ENCODE measurements at places on chromosomes 2 and 18.

GRCh38 chr2:29063056-29063455, 11.3 kb downstream of the PCARE start:
- no peak for DNase-seq

- DNase-seq, result no peak
These were observed 159.3 kb downstream of the SCG2 start for GRCh38 chr2:223442847-223443246.

GRCh38 chr2:127101756-127102477, 5.0 kb downstream of the BIN1 start:
- no peak for DNase-seq

DNA sequence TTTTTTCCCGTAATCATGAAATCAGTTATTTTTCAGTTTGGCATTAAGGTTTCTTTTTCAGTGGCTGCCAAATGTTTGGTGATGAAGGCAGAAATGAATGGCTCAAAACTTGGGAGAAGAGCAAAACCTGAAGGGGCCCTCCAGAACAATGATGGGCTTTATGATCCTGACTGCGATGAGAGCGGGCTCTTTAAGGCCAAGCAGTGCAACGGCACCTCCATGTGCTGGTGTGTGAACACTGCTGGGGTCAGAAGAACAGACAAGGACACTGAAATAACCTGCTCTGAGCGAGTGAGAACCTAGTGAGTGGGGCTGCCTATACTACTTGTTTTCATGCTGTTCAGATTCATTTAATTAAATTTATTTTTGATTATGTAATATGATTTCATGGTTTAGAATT, 29.2 kb upstream of the MSH2 start:
- no peak for DNase-seq

DNA sequence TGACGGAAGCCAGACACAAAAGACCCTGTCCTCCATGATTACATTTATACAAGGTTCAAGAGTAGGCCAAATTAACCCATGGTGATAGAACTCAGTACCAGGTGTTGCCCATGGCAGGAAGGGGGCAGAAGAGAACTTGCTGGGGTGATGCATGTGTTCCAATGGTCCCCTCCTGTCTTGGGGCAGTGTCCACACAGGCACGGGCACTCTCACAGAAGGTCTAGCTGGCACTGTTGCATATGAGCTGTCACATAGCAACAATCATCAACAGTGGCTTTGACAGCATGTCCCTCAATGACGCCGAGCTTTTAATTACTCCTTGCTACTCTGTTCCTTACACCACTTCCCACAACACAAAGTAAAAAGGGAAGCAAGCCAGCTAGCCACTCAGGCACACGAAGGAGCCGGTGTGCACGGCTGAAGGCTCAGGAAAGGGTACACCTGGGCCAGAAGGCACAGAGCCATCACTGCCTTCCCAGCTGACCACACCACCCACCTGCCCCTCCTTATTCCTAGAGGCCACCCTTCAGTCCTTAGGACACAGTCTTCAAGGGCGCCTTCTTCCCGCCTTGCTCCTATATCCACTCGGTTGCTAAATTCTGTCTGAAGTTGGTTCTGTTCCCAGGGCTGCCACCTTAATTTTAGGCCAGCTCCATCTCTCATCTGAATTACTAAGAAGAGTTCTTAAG, 28.9 kb downstream of the RPL31 start:
- no peak for DNase-seq

DNA sequence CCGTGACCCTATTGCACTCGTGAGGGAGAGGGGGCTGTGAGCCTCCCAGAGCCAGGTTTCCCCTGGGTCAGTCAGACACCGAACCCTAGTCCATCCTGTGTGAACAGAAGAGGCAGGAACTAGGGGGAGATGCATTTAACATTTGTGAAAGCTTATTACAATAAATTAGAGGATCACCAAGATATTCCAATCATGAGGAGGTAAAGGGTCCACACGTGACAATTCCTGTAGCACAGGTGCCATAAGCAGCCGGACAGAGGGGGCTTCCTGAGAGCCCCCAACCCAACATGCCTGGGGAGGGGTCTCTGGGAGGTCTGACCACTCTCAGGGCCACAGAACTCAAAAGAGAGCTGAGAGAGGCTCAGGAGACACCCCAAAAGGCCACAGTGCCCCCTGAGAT, 93.3 kb downstream of the KCNF1 start:
- no peak for DNase-seq

DNA sequence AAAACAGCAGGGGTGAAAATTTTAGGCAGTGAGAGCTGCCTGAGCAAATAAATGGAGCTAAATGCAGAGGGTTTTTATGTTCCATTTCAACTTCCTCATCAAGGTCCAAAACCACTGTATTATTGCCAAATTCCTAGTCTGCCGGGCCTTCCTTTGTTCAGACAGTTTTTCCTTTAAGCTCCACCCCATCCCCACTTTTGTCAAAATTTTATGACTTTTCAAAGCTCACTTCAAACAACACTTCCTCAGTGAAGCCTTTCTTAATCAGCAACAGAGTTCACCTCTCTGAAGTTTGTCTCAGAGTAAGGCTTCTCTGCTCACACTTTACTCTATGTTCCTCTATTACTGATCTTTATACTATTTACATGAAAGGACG, 81.3 kb downstream of the CERKL start:
- DNase-seq, result no peak

- no peak for DNase-seq
These were observed 111.4 kb downstream of the THNSL2 start for GRCh38 chr2:88281302-88282217.

DNA sequence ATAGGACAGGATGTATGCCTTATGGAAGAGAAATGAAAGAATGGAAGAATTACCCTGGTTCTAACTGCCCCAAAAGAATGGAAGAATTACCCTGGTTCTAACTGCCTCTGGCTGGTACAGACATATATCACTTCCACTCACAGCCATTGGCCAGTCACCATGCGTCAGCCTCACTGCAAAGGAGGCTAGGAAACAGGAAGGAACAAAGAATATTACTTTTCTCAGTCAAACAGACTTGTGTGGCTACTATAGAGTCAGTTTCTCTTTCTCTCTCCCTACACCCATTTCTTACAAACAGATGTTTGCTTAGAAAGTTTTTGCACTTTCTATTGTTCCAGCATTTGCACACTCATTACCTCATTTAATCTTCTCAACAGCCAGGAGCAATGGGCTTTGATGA, 1111.1 kb upstream of the KLHL29 start:
- no peak for DNase-seq

DNA sequence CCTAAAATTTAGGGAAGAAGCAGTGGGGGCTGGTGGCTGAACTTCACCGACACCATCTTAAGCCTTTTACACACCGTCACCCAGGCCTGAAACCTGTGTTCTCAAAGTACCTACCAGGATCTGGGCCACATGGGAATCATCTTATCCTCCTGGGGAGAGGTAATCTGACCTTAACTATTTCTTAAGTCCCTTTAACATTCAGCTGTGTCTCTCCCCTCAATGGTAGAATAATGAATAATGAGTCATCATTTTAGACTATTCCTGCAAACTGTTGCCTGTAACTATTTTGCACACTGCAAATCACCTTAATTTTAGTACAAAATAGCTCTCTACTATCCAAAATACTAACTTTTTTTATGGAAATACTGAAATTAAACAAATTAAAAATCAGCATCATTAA, 149.4 kb upstream of the KLF7 start:
- DNase-seq, result no peak

DNA sequence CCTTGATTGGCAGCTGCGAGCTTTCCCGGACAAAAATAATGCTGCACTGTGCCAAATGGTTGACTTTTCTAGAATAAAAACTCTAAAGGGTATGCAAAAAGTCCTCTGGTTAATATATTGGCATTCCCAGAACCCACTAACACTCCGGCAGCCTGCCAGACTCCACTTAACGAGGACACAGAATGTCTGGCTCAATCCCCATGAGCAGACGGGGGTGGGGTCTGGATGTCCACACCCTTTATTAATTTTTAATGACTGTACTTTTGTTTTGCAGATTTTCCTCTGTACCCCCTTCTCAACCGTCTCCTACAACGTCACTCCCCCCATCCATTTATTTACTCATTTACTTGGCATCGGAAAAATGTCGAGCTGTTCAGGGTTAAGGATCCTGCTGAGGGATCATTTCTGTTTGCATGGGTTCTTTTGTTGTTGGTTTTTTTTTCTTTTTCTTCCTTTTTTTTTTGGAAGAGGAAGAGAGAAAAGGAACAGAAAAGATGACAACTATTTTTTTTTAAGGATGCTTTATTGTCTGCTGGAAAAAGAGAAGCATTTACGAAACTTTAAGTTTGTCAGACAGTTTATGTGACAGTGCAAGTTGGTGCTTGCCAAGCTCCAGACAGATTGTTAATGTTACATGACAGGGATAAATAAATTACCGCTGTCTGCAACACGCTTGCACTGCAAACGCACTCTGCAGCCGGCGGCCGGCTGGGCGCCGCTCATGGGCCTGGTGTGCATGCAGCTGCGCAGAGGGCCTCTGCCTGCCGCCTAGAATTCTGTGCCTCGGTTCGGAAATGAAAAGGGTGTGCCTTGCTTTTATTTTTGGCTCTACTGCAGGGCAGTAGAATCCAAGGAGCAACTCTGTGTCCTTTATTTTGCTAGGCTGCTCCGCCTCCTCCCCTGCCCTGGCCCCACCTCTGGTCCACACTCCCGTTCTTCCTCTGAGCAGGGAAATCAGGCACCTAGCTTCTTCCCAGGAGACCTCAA, 3.6 kb downstream of the LDLRAD4 start:
- DNase-seq, result no peak

DNA sequence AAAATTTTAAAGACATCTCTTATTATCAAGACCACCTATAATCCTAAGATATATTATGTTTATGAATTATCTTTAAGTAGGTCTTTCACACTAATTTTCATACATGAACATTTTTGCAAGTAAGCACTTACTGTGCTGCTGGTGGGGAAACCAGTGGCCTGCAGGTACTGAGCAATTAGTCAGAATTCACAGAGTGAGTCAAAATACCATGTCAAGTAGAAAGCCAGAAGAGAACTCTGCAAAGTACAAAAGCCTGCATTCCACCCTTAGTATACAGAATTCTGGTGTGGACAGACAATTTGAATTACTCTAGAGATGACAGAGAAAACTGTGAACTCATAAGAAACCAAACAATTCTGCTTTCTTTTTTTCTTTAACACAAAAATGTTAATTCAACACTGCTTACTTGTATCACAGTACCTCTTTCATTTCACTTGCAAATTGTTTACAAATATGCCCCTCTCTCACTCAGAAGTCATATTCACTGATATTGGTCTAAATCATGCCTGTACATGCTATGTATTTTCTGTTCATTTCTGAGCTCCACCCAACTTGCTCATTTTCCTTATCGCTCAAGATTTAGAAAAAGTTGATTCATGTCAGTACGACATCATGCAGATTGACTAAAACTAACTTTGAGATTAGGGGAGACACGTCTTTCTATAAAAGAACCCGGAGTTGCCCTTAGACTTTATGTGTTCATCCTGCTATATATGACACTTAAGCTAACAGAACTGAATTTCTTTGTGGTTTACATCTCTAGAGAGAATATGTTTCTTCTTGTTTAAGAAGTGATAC, 182.9 kb downstream of the IKZF2 start:
- DNase-seq, result no peak

DNA sequence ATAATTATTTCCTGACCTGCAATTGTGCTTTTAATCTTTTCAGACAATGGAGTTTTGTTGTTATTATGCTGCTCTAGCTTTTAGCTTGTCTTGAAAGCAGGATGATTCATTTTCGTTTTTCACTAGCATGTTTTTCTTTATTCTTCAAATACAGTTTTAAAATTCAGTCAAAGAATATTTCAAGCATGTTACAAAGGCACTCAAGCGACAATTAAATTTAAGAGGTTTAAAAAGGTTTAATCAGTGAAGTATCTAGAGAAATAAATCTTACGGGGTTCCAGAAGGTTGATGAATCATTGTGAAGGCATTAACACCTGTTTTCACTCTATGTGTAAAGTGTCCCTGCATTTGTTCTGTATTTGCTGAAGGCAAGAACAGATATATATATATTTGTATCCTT, 390.7 kb upstream of the TMEFF2 start:
- DNase-seq, result no peak

- DNase-seq, result no peak
These were observed 334.0 kb upstream of the MEX3C start for GRCh38 chr18:51531501-51531900.

GRCh38 chr2:235394278-235394828, 99.5 kb upstream of the AGAP1 start:
- no peak for DNase-seq

DNA sequence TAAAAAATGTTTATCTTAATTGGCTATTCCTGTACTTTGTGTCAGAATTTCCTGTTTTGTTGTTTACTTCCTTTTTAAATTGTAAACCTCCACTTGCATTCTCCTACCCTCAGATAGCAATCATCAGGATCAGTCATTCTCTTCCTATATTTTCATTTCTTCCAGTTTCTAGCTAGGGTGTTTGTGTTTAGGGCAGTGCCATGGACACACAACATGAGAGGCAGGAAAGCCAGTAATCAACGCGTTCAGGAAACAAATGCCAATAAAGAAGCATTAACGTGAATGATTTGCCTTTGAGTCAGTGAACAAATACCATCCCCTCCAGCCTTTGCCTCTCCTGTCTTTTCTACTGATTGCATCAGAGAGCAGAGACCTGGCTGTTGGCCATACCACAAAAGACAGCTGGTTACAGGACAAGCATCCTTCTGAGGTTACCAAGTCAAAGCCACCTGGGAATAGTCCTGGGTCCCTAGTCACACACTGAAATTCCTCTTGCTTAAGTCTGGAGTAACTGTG, 56.7 kb upstream of the FHL2 start:
- no peak for DNase-seq

GRCh38 chr2:32498306-32498705, 129.5 kb upstream of the TTC27 start:
- DNase-seq, result no peak

GRCh38 chr2:130836501-130837174, at the start of gene ARHGEF4:
Gene ARHGEF4, plus strand, starts transcription at chr2:130836914. Its CDS starts 40 bp downstream, at chr2:130836954.
- DNase-seq, result no peak

- no peak for DNase-seq
These were observed 137.3 kb downstream of the TMEM131 start for GRCh38 chr2:97858442-97858841.

- no peak for DNase-seq
These were observed 8.7 kb upstream of the NGEF start for GRCh38 chr2:233021771-233022170.

- DNase-seq, result no peak
These were observed 111.5 kb downstream of the RAPGEF4 start for GRCh38 chr2:172847188-172847587.

DNA sequence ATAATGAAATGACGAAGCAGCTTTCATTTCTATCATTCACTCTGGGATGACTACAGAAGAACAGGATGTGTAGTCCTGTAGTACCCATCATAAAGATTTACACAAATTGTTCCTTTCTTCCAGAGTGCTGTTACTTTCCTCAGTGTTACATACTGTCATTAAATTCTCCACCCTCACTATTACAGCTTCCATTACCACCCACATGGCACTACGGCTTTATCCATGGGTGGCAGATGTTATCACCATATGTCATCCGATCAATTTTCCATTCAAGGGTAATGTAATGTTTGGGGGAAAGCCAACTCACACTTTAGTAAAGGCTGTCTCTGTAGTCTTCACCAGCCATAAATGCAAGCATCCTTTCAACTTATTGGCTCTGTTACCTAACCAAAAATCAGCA, 7.1 kb upstream of the CSRNP3 start:
- DNase-seq, result no peak

Data from stimulated activated CD4-positive, alpha-beta T cell treated with anti-CD3 and anti-CD28 coated beads, Interleukin-1b, Interleukin-23, amount 100 ng/mL, for 1 hour (primary cell).